Stimulated activated naive CD4-positive, alpha-beta T cell treated with Interleukin-2 at 50 U/mL for 16 hours (primary cell): ENCODE measurements at places on chromosomes 13 and 19.

DNA sequence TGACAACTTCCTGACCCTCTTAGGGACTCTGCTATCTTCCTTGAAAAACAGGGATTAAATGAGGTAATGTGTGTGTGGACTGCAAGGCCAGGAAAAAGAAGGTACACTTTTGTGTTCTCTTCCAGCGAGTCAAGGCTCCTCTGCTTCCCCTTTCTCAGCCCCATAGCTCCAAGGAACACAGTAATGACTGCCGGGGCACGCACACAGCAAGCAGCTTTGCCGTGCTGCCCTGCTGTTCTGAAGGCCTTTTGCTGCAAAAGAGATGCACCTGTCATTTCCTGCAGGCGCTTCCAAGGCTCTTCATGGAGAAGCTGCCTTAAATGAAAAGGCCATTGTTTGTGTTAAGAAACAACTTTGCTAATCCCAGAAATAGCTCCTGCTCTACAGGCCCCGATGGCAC lies 84.6 kb downstream of the CYSLTR2 start:
- DNase-seq = no peak

DNA sequence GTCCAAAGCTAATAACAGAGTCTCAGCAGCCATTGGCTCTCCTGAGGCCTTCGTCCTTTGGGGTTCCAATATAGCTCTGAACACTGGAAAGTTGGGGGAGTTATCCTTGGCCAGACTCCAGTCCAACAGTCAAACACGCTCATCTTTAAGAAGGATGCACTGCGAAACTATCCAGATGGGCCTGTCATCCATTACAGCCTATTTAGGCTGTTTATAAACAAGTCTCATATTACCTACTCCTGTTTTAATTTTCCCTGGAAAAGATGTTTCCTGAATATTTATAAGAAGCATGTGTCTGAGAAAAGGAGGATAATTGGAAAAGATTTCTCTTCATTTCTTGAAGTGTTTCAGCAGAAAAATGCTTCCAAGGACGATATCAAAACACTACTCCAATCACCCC lies 170.7 kb downstream of the DCT start:
- DNase-seq = no peak

DNA sequence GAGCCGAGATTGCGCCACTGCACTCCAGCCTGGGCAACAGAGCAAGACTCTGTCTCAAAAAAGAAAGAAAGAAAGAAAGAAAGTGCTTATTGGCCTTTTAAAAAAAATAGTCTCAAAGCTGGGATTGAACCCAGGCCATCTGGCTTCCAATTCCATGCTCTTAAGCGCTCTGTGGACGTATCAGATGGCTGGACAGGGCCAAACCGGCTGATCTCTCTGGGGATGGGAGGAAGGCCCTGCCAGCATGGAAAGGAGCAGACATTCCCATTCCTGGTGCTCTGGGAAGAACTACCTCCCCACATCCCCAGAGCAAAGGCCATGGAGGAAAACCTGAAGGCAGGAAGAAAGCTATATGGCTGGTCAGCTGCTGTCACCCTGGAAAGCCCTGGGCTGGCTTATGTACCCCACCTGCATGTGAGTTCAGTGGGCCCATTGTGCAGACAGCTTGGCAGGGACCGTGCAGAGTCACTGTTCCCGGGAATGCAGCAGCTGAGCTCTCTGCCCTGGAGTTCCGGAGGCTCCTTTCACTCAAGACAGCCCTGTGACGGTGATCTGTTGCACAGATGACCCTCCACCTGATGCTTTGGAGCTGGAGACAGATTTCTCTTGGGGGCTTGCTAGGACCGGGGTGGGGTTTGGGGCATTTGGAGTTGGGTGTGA lies 84.3 kb downstream of the SIPA1L3 start:
- no peak for DNase-seq

- no peak for DNase-seq
Observed at GRCh38 chr13:110062077-110062776, 244.7 kb downstream of the COL4A1 start.

DNA sequence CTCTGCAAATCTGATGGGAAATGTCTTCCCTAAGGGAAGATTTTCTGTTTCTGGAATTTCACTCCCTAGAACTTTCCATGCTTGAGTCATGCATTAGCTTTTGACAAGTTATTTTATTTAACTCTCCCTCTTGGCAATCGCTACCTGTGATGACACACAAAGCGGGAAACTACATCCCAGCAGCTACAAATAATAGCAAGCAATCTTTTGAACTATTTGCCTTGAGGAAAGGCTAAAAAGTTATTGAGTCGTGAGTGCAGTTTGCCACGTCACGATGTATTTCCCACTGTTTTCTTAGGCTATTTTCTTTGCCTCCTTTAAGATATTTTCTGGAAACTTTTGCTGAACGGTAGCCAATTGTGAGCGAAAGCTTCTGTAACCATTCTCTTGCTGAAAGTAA lies 353.3 kb upstream of the HTR2A start:
- DNase-seq = no peak

- DNase-seq = no peak
Observed at GRCh38 chr13:35699825-35700510, 223.5 kb upstream of the MAB21L1 start.

GRCh38 chr13:73579574-73580274 lies 520.9 kb downstream of the KLF5 start:
- DNase-seq = no peak

DNA sequence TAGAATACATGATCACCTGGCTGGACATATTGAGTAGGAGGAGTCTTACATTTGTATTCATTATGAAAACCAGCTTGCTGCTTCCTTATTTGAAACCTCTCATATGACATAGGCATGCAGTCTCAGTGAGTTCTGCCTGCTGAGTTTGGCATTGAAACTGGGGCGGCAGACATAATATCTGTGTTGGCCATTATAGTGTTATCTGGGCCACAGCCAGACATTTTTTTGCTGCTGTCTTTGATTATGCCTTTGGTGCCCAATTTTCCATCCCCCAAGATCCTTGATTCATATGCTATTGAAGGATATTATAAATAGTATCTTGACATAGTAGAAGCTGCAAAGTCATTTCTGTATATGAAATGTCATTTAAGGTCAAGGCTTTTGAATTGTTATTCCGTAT lies 15.8 kb downstream of the FREM2 start:
- no peak for DNase-seq

DNA sequence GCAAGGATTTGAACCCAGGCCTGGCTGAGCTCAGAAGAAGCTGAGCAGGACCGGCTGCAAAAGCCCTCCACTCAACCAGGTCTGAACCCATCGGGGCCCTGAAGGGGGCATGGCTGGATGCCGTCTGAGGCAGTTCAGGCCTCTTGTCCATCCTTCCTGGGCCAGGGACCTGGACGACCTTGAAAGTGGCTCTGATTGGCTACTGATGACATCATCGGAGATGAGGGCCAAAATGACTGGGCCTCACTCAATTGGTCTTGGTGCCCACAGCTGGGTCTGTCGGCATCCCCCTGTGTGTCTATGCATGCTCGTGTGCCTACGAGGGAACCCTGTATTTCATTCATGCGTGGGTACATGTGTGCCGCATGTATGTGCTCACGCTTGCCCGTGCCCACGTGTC lies 71.8 kb downstream of the PTPRS start:
- DNase-seq = no peak

- peak; percentile 55 for DNase-seq
Observed at GRCh38 chr19:1512671-1513498, at the start of gene ADAMTSL5. TSS of gene ADAMTSL5 (minus strand) at chr19:1513019. CDS start at chr19:1510943, 2,076 bp downstream.

- no peak for DNase-seq
Observed at GRCh38 chr13:100986571-100986970, 312.0 kb upstream of the TMTC4 start.

DNA sequence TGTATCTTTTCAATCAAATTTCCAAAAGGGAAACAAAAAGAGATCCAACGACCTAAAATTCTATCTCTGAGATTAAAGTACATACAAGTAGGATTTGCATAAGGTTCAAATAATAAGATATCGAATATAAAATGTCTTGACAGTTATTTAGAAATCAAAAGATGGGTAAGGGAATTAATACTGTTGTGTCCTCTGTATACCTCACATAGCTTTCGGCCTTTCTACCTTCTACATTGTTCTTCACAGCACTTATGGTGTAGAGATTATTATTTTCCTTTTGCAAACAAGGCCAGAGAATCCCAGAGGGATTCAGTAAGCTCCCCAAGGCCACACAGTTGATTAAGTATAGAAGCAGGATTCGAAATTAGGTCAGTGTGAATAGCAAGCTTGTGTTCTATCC lies 403.6 kb downstream of the SPRY2 start:
- DNase-seq = no peak

DNA sequence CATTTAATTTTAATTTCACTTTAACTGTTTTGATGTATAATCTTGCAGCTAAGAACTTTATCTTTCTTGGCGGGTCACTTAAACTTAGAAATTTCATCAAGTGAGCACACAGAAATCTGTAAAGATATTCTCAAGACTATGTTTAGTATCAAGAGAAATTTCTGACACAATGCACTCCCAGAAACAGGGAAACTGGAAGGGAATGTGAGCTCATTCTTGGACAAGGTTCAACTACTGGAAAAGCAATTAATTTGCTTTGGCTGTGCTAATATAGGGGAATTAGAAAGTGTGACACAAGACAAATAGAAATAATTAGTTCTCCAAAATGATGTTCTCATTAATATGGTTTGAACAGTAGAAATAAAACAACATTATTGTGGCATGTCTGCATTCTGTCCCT lies 402.3 kb downstream of the DACH1 start:
- DNase-seq = no peak

GRCh38 chr19:40421993-40422747 lies 3.6 kb downstream of the SERTAD1 start:
- DNase-seq = no peak

DNA sequence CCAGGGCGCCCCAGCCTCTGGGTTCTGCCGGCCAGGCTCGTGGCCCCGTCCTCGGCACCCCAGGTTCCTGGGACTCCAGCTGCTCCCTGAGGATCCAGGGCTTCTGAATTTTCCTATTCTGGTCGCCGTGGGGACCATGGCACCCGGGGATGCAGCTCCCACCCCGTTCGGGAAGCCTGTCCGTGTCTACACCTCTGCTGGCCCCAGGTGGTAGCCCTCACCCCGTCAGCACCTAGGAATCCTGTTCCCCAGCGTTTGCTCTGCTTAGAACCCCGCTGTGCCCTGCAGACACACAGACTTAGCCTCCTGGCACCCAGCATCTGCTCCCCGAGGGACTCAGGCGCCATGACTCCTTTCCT lies 960 bp downstream of the PPFIA3 start:
- no peak for DNase-seq

DNA sequence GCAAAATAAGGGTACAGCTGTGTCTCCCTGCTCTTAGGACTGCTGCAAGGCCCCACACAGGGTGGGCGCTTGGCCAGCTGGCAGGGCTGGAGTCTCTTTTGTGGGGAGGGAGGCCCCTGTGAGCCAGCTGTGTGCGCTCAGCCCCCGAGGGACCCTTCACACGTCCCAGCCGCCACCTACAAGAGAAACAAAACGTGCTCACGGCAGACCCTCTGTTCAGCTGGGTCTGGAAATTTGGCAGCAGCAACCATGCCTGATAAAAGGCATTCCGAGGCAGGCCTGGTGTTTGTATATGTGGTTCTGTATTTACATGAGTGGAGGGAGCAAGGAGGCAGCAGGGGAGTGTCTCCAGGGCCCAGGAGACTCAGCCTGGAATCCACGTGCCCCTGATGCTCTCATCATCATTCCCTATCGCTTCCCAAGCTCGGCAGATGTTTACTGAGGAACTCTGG lies 49.7 kb downstream of the CRTC1 start:
- no peak for DNase-seq

DNA sequence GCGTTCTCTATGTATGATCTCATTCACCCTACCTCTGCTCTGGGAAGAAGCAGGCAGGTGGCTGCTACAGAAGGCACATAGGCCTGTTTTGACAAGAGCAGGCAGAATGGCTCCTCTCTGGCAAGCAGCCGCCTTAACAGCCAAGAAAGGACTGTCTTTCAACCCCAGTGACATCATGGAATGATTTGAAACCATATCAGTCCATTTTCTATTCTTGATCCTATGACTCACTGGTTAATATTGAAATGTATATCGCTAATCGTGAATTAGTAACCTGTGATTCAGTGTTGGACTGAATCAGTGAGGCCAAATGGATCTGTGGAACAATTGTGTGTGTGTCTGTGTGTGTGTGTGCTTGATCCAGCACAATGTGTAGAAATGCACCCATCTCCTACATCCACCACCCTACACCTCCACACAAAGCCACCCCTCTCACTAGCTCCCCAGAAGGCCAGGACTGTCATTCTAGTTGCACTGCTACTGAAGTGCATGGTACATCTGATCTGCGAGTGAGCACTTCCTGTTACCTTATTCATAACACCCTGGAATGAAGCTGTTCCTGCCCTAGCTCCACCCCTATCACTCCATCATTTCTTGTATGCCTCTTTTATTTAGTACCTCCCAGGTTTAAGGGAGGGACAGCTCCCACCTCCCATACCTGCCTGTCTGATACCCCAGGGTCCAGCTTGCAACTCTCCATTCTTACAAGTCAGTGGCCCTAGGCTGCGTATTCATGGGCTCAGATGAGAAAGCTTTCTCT lies 460.0 kb downstream of the FOXO1 start:
- peak; percentile 23 for DNase-seq

DNA sequence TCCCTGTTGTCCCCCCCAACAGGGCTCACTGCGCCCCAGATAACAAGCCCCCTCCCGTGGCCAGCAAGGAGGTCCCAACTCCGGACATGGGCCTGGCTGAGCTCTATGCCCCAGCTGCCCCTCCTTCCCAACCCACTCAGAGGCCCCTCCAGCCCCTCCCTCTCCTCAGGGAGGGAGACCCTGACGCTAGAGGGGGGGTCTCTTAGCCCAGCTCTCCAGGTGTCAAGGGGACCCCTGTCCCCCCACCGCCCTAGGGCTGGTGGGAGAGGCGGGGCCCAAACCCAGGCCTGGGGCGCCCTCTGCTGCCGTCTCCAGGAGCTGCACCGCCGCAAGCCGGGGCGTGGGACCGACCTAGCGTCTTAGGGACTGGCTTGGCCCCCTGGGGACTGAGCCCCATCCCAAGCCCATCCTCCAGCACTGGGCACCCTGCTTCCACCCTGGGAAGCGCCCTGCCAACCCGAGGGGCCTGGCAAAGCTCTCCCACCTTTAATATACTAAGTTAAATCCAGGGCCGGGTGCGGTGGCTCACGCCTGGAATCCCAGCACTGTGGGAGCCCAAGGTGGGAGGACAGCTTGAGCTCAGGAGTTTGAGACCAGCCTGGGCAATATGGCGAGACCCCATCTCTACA lies 1.4 kb downstream of the GRIN3B start:
- DNase-seq = peak; percentile 53

DNA sequence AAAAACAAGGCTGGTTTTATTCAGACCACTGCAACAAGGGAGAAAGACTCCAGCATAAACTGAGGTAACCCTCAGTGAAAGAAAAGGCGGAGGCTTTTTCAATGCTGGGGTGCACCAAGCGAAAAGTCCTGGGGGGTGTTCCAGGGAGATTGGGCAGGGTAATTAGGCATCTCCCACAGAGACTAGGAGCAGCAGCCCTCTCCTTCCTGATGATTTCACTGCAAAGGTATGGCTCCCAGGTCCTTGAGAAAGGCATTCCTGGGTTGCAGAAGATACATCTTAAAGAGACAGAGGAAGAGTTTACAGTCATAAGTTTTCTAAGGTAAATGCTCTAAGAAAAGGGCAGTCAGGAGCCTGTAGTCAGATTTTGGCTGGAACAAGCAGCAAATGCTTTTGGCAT lies 412.0 kb downstream of the FOXO1 start:
- no peak for DNase-seq

- DNase-seq = no peak
Observed at GRCh38 chr19:41808663-41809566, 12.5 kb downstream of the CEACAM3 start.
